ENCODE measurements at places on chromosomes 5 and 9.

GRCh38 chr5:147688656-147689356, 93.7 kb downstream of the JAKMIP2 start:
- DNase-seq: no peak

DNA sequence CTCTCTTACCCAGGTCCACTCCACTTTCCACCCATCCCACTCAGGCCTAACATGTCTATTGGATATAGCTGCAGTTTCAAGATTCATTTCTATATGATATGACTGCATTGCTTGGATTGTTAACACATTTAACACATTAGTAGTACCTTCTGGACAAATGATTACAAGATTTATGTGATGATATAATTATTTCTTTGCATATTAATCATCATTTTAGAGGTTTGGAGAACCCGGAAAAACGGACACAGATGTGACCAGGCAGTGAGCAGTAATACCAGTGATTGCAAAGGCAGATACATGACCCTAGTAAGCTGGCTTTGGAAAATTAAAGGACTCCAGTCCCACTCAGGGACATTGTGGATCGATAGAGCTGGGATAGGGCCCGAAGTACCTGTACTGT, 103.8 kb downstream of the PRR16 start:
- DNase-seq: no peak

GRCh38 chr5:34632807-34633422, 23.2 kb upstream of the RAI14 start:
- DNase-seq: no peak

DNA sequence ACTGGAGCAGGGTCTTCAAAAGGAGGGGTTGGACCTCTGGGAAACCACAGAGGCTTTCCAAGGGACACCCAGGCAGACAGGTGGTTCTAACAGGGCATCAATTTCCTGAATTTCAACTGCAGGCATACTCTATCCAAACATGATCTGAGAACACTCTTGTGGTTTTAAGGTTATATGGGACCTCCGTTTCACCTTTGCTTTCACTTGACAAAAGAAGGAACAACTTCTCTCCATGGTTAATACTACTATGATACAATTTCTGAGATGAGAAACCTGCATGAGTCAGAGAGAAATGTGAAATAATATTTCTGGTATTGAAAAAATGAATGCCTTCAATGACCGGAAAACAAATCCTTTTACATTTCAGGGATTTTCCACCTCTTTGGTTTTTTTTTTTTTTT, 28.0 kb upstream of the ERAP1 start:
- no peak for DNase-seq

DNA sequence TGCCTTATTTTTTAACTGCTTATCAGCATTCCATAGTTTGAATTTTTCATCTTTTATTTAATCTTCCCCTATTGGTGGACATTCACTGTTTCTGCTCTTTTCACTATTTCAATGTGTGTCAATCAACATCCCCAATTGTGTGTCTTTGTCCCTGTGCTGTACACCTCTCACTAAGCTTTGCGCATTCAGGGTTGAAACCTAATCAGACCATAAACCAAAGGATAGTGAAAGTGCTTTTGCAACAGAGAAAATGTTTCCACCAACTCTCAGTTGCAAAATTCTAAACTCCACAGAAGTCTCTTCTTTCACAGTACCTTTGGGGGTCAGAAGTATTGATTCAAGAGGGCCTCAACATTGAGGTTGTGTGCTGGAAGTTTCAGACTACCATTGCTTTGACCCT, 127.1 kb upstream of the SAP30L start:
- no peak for DNase-seq

DNA sequence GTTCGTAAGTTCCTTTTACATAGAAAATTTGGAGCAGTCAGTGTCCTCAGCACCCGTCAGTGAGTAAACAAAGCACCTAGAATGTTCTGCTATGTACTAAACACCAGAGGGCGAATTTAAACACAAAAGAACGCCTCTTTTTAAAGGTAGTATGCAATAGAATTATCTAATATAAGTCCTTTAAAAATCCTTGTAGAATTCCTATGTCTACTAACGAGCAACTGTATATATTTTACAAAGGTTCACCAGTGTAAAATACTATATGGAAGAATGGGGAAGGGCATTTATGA, 499 bp upstream of the TMEM232 start:
- DNase-seq: peak; percentile 8

DNA sequence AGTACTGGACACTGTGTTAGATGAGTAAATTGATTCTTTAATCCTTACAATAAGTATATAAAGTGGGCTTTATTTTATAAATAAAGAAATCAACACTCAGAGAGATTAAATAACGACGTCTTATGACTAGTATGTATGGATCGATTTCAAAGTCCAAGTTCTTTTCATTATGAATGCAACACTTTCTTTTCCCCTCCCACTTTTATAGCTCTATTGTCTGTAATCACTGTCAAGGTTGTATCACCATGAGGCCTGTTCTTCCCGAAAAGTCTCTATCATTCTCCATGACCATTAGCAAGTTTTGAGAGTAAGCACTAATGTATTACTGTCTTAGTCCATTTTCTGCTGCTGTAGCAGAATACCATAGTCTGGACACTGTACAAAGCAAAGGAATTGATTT, 228.4 kb downstream of the TLR4 start:
- DNase-seq: no peak

DNA sequence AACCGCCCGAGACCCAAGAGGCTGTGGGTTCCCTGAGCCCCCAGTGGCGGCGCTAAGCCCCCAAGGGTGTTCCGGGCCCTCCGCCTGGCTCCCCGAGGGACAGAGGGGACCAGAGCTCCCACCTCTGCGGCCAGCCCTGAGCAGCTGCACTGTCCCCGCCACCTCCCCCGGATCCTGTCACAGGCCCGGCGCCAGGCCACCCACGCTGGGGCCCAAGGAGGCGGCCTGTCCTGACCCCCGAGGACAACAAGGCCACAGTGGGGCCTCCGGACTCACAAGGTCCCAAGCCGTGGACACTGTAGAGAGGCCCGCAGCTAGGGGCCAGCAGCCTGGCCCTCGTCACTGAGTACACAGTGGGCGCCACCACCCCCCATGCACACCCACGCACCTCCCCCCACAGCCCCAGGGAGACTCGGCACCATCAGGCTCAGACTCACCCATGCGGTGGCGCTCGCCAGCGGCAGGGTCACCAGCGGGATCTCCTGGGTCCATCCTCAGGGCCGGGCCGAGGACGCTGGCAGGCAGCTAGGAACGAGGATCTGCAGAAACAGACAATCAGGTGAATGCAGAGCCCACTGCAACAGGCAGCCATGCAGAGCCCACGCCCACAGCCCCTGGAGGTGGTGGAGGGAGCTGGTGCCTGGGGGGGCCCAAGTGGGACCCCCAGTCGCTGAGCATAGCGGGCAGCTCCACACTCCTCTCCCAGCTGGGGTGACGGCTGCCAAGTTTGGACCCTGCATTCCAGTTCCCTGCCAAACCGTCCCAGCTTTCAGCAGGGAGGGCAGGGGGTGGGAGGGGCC, 27.9 kb downstream of the EXD3 start:
- DNase-seq: no peak

DNA sequence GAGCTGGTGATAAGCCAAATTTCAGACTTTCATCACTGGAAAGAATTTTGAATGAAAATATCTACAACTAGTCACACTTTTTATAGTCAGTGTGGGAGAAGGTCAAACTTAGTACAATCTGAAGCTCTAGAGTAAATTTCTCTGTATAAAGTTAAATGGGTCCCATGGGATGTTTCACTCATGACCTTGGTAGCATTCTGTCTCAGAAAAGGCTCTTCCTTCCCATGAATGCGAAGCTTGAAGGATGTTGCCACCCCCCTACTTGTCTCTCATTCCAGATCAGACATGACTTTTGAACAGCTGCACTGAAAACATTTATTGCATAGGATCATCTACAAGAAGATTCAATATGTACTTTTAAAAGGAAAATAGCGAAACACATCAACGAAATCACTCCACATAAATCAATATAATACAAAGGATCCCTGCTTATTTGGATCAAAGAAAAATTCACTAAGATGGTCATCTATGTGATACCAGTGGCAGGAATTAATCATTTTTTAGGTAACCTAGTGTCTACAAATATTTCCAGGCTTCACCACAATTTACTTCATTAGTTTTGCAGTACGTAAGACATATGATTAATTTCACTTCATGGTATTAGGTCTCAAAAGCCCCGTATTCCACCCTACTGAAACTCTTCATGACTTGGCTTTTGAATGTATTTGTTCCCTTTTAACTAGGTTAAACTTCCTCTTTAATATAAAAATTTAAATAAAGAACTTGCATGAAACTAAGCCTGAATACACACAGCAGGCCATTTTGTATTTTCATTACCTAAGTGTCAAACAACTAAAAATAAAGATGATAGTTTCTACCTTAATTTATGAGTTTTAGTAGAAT, 4.4 kb downstream of the ST8SIA4 start:
- DNase-seq: no peak

DNA sequence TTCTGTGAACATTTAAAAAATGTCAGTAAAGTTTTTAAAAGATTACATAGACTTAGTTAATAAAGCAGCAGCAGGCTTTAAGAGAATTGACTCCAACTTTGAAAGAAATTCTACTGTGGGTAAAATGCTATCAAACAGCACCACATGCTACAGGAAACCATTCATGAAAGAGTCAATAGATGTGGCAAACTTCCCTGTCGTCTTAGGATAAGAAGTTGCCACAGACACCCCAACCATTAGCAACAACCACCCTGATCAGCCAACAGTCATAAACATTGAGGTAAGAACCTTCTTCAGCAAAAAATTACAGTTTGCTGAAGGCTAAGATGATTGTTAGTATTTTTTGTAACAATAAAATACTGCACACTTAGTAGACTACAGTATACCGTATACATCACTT, 278.2 kb downstream of the CSNK1G3 start:
- no peak for DNase-seq

- no peak for DNase-seq
Measured at GRCh38 chr5:177085985-177086653, 596 bp upstream of the FGFR4 start.

- DNase-seq: no peak
Measured at GRCh38 chr5:86674069-86674468, 56.3 kb downstream of the COX7C start.

DNA sequence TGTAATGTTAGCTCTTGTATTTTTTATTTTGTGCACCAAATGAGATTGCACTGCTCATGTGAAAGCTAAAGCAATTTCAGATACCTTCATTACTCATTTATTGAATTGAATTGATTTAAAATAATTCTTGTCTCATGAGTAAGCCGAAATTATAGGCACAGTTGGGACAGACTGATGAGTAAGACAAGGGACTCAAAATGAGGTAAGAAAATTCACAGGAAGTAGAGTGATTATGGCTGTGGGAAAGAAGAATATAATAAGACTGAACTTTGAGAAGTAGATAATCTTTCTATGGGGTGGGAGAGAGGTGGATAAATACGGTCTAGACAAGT, 51.1 kb downstream of the NUDT12 start:
- DNase-seq: peak; percentile 89

GRCh38 chr5:9288234-9288633, 257.6 kb downstream of the SEMA5A start:
- DNase-seq: no peak

- DNase-seq: peak; percentile 94
Measured at GRCh38 chr5:181207214-181207959, 2.4 kb upstream of the TRIM7 start.

DNA sequence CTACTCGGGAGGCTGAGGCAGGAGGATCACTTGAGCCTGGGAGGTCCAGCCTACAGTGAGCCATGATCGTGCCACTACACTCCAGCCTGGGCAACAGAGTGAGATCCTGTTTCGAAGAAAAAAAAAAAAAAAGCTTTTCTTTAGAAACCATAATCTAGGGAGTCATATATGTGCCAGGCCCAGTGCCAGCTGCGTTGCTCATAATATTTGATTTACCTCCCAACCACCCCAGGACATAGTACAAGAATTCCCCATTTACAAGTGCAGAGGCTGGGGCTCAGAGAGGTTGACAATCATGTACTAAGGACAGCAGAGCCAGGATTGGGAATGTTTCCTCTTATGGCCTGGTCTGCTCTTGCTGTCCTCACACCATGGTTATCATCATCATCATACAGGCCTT, 25.1 kb upstream of the TRIM14 start:
- DNase-seq: no peak

DNA sequence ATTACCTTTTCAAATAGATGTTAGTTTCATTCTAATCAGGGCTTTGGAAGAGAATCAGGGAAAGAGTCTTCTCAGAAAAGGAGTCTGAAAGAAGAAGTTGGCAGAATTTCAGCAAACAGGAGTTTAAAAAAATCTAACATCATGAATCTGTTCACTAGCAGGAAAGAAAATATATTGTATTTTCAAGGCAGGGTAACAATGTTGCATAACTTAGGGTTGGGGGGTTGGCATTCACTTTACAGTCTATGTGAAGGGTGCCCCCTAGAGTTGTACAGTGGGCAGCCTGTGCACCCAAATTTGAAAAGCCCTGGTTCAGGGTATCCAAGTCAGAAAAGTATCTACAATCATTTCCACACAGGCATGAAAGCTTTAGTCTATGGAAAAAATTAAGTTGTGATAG, 348.4 kb upstream of the SLC30A5 start:
- peak; percentile 3 for DNase-seq

DNA sequence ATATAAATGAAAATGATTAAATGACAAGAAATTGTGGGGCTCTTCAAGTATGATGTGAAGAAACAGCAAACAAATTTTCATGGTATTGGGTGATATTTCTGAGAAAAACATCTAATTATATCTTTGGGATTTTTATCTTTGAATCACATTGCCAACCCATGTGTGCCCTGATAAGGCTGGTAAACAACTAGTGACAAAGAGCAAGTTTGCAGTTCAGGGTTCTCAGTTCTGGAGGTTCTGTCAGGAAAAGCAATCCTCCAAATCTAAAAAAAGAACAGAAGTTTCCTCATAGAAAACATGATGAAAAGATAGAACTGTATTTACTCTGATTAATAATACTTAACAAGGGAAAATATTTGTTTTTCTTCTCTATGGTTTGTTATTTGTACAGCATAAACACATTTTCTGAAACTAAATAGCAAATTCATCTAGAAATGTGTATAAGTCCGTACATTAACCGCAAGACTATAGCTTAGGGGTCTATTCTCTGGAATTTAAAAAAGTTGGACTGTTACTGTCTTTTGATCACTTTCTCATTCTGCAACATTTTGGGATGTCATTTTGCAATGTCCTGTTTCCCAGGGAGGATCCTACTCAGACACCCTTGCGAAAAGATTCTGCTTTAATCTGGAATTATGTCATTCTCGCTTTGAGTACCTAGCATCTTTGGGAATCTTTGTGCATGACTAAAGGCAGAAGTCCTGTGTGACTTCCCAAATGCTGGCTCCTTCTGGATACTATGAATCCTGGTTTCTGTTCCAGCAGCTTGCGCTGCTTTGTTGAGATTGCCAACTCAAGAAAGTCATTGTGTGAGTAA, 308.5 kb downstream of the ADGRV1 start:
- no peak for DNase-seq

DNA sequence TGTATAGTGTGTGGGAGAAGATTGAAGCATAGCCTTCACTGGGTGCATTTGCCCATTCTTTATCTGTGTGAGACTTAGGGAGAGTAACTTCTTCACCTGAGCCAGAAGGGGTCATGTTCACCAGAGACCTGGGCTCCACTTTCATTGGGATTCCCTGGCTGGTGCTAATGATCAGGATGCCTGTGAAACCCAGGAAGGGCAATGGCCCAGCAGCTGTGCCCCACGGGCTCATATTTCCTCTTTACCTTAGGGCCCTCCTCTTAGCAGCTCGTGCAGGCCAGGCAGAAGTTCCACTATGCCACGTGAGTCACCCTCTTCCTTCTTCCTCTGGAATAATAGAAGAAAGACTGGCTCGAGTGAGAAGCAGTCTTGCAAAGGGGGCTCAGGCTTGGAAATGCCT, 5.0 kb downstream of the PPARGC1B start:
- DNase-seq: peak; percentile 66

- peak; percentile 98 for DNase-seq
Measured at GRCh38 chr5:153629027-153629895, 138.8 kb downstream of the GRIA1 start.

Data from ELR (cell line).